ENCODE measurements at places on chromosomes 4 and X. TPM values are rescaled to one million over a fixed set of nuclear protein-coding genes. Genes with fewer than 3 reads are reported as not detected.

Gene HS3ST1
- not detected for total RNA-seq

Gene SPATA18
- total RNA-seq: 17.7 TPM

Gene FABP2
- not detected for total RNA-seq

Gene HHIP
- under 0.01 TPM for total RNA-seq

Gene SLC16A2
- total RNA-seq: 7.8 TPM

Gene RTL9
- 0.17 TPM for total RNA-seq

Gene RIBC1
- total RNA-seq: 0.77 TPM

Gene HSFX3
- not detected for total RNA-seq

Gene XK
- 0.17 TPM for total RNA-seq

Gene CT47B1
- not detected for total RNA-seq

Gene CRMP1
- total RNA-seq: 0.33 TPM

Gene NHS
- total RNA-seq: 3.8 TPM

Gene MAGEB3
- not detected for total RNA-seq

Gene OCRL
- 23.0 TPM for total RNA-seq

Gene TRPC5OS
- not detected for total RNA-seq

Gene GK2
- total RNA-seq: not detected

Gene H2BW2
- total RNA-seq: not detected

Gene RAI2
- 1.3 TPM for total RNA-seq

Gene TMEM154
- 0.50 TPM for total RNA-seq

Gene CXCL11
- not detected for total RNA-seq

Gene NDP
- total RNA-seq: 5.3 TPM

Gene DDIT4L
- total RNA-seq: 6.4 TPM

Gene SLC49A3
- 3.9 TPM for total RNA-seq

Gene BEX2
- total RNA-seq: 2.8 TPM

Gene SPANXA2
- total RNA-seq: not detected

Gene NPFFR2
- not detected for total RNA-seq

Gene NLGN4X
- under 0.01 TPM for total RNA-seq

Gene STEEP1
- 38.0 TPM for total RNA-seq

Gene HPSE
- total RNA-seq: 0.17 TPM

Gene MAGEA1
- total RNA-seq: not detected

Gene VCX
- not detected for total RNA-seq

Gene SH3RF1
- total RNA-seq: 13.0 TPM

Gene ZNF141
- total RNA-seq: 8.9 TPM

Gene THAP9
- 5.6 TPM for total RNA-seq

Gene APBB2
- 25.1 TPM for total RNA-seq

Gene GRID2
- total RNA-seq: under 0.01 TPM

Gene CXCL9
- not detected for total RNA-seq

Gene ERAS
- not detected for total RNA-seq

Gene ZNF595
- 16.2 TPM for total RNA-seq

Gene TIGD4
- total RNA-seq: under 0.01 TPM

Gene LIMCH1
- total RNA-seq: 2.8 TPM

Gene USP27X
- 3.0 TPM for total RNA-seq

Gene PAGE2
- total RNA-seq: not detected

Gene CCDC149
- total RNA-seq: 11.0 TPM

Gene CTAG1B
- total RNA-seq: not detected

Gene RAB33A
- total RNA-seq: 18.3 TPM

Gene NLGN3
- total RNA-seq: 0.83 TPM

Gene PIR
- total RNA-seq: 21.3 TPM

Gene DIPK2B
- not detected for total RNA-seq

Measured in fibroblast of lung (primary cell).